ENCODE measurements at places on chromosomes 6 and 20.
A peak's percentile ranks its signal among the peaks of the same experiment; 100 is the strongest.

DNA sequence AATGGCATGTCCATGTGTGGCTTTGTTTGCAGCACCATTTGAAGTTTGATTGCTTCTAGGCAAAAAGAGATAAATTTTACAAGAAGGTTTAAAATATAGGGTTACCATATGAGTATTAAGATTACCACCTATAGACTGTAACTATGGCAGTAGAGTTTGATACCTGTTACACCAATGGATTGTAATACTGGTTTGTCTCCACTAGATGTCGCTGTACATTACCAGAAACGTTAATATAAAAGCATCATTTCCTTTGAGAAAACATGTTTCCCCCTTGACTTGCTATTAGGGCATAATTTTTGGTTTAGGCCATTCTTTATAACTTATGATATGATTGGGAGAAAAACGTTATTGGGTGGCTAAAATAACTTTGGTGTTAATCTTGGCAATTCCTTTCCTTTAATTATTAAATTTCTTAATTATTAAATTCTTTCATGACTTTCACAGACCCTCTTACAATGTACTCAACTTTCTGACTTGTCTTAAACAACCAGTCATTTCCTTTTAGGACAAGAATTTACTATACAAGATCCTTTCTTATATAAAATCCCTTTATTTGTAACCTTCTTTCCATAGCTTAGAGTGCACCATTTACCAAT is 42.8 kb downstream of the HLA-DPB1 start:
- no peak for DNase-seq
- H3K27me3 ChIP-seq = peaks cover 39% of the 10 kb centered on the region
- H3K4me3 ChIP-seq = no peak overlapping the region
- H3K27ac ChIP-seq = no peak overlapping the region

DNA sequence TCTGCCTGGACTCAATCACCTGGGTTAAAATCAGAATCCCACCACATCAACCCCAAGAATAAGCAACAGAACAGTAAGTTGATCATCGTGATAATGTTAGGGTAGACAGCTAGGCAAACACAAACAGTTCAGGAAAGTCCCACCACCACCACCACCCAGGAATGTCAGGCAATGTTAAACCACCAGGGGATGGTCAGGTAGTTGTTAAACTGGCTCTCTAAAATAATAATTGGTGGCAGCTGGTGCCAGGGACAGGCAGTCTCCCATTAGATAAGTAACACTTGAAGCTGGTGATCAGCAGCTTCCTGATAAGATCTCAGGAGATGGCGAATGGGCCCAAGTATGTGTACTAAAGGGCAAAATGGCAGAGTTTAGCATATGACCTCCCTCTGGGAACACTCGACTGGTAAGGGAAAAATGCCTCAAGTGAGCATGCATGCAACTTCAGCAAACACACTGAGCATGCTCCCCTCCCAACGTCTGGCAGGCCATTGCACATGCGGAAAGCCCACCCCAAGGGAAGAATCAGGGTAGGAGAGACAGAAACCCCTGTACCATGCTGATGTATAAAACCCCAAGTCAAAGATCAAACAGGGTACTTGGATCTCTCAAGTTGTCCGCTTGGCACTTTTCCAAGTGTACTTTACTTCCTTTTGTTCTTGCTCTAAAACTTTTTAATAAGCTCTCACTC is 66.6 kb downstream of the IPCEF1 start:
- no peak for DNase-seq
- no peaks in the 10 kb centered on the region for H3K27me3 ChIP-seq
- no peaks in the 10 kb centered on the region for H3K36me3 ChIP-seq

DNA sequence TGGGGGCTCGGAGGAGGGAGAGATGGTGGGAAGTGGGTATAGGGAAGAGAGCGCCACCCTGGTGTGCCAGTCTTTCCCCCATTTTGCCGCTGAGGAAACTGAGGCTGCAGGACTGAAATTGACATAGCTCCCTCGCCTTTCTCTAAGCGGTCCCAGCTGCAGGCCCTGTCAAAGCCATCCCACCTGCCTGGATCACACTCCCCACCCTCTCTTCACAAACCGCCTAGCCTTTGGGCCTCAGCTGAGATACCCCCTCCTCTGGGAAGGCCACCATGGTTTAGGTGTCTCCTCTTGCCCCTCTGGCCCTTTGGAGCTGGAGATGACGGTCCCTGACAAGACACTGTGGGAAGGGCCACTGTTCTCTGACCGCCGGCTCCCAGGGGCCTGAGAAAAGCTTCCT is 16.9 kb downstream of the SRC start:
- DNase-seq = no peak
- H3K36me3 ChIP-seq = no peaks in the 10 kb centered on the region
- peaks cover 18% of the 10 kb centered on the region for H3K4me1 ChIP-seq
- no peak overlapping the region for H3K27ac ChIP-seq
- H3K4me3 ChIP-seq = no peak overlapping the region
- H3K27me3 ChIP-seq = no peaks in the 10 kb centered on the region

DNA sequence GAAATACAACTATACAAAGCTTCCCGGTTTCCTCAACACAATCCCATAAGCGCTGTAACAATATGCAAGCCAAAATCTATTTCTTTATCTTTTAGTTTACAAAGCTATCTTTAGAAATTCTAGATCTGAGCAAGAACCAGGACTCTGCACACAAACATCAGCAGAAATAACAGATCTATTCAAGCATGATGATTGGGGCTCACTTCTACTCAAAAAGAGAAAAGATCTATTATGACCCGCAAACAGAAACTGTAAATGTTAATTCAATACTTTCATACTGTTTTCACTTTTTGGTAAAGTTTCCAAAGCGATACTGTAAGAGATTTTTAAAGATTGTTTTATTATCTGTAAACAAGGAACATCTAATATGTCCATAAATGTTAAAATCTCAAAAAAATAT is 86.6 kb downstream of the SESN1 start:
- H3K4me1 ChIP-seq = peaks cover 25% of the 10 kb centered on the region
- H3K27ac ChIP-seq = peak overlapping the region; percentile 98
- H3K4me3 ChIP-seq = peak overlapping the region; percentile 89
- DNase-seq = no peak
- no peaks in the 10 kb centered on the region for H3K36me3 ChIP-seq

DNA sequence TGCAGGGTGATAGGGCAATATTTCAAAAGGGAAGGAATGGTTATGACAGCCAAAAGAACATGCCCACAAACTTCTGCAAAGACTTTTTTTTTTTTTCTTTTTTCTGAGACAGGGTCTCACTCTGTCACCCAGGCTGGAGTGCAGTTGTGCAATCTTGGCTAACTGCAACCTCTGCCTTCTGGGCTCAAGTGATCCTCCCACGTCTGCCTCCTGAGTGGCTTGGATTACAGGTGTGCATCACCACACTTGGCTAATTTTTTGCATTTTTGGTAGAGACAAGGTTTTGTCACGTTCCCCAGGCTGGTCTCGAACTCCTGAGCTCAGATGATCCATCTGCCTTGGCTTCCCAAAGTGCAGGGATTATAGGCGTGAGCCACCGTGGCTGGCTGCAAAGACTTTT is 117.6 kb upstream of the ADGRF1 start:
- DNase-seq = no peak
- no peak overlapping the region for H3K4me3 ChIP-seq
- H3K27ac ChIP-seq = no peak overlapping the region
- H3K27me3 ChIP-seq = no peaks in the 10 kb centered on the region
- no peaks in the 10 kb centered on the region for H3K36me3 ChIP-seq

Measured in transverse colon (tissue), 4 donors.